ENCODE measurements at places on chromosomes 4 and X.
A peak's percentile ranks its signal among the peaks of the same experiment; 100 is the strongest.

GRCh38 chr4:119212964-119213606, 572 bp downstream of the USP53 start:
- ATAC-seq = peak; percentile 77
- H3K4me1 ChIP-seq = peaks cover 32% of the 10 kb centered on the region
- peak overlapping the region; percentile 94 for H3K27ac ChIP-seq
- H3K36me3 ChIP-seq = peaks cover 10% of the 10 kb centered on the region

- no peak overlapping the region for H3K4me3 ChIP-seq
- no peak overlapping the region for H3K27ac ChIP-seq
- H3K36me3 ChIP-seq = no peaks in the 10 kb centered on the region
- H3K27me3 ChIP-seq = no peaks in the 10 kb centered on the region
- no peaks in the 10 kb centered on the region for H3K4me1 ChIP-seq
- ATAC-seq = no peak
Observed at GRCh38 chr4:165906272-165906671, 33.2 kb downstream of the TLL1 start.

DNA sequence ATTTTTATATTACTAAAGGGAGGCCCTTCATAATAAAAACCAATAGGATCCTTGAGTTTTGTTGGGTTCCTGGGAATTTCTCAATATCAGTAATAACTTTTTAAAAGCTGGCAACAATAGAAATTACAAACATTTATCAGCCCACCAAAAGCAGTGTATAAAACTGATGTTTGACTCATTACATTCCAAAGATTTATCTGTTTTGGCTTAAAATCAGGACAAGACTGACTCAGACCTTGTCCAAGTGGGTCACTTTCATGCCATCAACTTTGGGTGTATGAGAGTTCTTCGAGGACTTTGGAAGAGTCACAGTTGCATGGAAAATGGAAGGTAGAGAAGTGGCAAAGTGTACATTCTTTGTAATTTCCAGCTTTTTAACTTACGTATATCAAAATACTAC, 102.8 kb downstream of the FRMPD4 start:
- H3K27me3 ChIP-seq = no peaks in the 10 kb centered on the region
- H3K36me3 ChIP-seq = no peaks in the 10 kb centered on the region
- no peaks in the 10 kb centered on the region for H3K4me1 ChIP-seq
- no peak overlapping the region for H3K27ac ChIP-seq
- H3K4me3 ChIP-seq = no peak overlapping the region

GRCh38 chr4:154928640-154929257, 147.7 kb downstream of the RBM46 start:
- no peaks in the 10 kb centered on the region for H3K27me3 ChIP-seq
- no peak overlapping the region for H3K4me3 ChIP-seq
- no peak for ATAC-seq
- no peaks in the 10 kb centered on the region for H3K4me1 ChIP-seq
- H3K36me3 ChIP-seq = no peaks in the 10 kb centered on the region

DNA sequence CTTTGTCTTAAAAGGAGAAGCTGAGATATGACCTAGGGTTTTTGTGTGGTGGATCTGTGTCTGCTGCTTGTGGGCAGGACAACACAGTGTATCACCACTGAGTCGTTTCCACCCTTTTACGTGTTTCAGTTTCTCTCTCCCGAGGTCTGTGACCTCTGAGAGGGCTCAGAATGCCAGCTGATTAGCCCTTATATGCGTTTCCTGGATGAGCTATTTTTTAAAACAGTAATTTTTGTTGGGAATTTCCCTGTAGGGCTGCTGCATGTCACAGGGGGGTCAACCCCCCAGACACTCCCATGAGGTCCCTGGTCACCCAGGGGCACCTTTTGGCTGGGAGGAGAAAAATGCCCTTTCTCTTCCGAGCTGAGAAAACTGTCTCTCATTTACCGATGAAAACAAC, 170.4 kb upstream of the CASK start:
- ATAC-seq = peak; percentile 66
- peak overlapping the region; percentile 59 for H3K4me3 ChIP-seq
- H3K36me3 ChIP-seq = no peaks in the 10 kb centered on the region
- peaks cover 10% of the 10 kb centered on the region for H3K4me1 ChIP-seq

DNA sequence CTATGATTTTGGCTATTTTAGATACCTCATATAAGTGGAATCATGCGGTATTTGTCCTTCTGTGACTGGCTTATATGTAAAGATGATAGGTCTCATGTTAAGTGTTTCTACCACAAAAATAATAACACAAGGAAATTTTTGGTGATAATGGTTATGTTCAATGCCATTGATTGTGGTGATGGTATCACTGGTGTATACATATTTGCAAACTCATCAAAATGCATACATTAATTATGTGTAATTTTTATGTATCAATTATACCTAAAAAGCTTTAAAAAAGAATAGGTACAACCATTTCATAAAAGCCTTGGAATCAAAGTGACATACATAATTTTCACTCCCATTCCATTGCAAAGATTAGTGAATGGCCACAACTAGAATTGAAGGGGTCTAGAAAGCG, 178.3 kb upstream of the FMR1 start:
- H3K4me1 ChIP-seq = no peaks in the 10 kb centered on the region
- no peaks in the 10 kb centered on the region for H3K36me3 ChIP-seq
- no peak overlapping the region for H3K27ac ChIP-seq
- ATAC-seq = no peak
- H3K27me3 ChIP-seq = no peaks in the 10 kb centered on the region
- no peak overlapping the region for H3K4me3 ChIP-seq

DNA sequence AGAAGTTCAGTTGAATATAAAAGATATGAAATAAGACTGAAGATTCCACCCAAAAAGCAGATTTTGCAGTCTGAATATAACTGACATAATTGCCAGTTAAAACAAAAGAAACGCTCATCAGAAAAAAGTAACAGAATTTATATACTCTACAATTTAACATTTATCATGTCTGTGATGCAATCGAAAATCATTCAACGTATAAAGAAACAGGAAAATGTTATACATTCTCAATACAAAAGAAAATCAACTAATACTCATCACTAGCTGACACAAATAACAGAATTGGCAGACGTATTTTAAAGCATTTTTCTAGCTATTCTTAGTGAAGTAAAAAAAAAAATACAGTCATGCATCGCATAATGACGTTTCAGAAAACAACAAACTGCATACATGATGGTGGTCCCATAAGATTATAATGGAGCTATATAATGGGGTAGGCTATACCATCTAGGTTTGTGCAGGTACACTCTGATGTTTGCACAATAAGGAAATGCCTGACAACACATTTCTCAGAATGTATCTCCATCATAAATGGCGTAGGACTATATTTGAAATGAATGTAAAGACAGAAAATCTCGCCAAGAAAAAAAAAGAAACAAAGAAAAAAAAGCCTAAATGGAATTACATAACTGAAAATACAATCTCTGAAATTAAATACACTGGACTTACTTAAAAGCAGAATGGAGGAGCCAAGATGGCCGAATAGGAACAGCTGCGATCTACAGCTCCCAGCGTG, 34.3 kb downstream of the OR13H1 start:
- no peaks in the 10 kb centered on the region for H3K36me3 ChIP-seq
- H3K4me1 ChIP-seq = no peaks in the 10 kb centered on the region
- no peak for ATAC-seq
- H3K27me3 ChIP-seq = no peaks in the 10 kb centered on the region

DNA sequence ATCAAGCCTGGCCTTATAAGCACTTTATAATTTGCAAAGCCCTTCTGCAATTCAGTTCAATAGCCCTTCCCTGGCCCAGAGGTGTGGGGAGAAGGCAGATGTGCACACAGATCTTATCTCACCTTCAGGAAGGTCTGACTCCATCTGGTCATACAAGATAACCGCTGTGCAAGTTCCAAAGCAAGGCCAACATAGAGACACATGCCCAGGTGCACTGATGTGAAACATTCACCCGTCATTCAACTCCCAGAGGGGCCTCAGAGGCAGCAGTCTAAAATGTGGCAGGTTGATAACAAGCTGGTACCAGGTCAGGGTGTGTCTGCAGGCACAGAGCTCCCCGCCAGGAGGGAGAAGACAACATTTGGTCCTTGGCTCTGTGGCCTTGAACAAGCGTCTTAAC, 10.9 kb upstream of the WFS1 start:
- no peak overlapping the region for H3K27ac ChIP-seq
- H3K4me3 ChIP-seq = no peak overlapping the region
- no peaks in the 10 kb centered on the region for H3K36me3 ChIP-seq
- H3K4me1 ChIP-seq = peaks cover 25% of the 10 kb centered on the region
- H3K27me3 ChIP-seq = peaks cover 51% of the 10 kb centered on the region
- peak; percentile 10 for ATAC-seq

DNA sequence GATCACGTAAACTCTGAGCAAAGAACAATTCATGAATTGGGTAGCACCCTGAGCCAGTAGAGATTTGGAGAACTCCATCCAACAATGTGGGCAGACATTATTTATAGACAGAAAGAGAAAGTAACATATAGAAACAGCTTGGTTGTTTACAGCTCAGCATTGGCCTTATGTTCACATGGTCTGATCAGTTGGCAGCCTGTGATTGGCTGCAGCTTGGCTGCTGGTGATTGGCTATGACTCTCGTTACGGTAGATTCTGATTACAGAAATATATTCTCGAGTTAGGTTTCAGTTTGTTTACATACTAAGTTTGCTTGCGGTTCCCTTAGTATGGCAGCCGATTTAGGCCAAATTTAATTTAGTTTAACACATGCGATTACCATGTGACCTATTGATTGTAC, 663.4 kb downstream of the RAPGEF2 start:
- H3K4me3 ChIP-seq = no peak overlapping the region
- no peaks in the 10 kb centered on the region for H3K4me1 ChIP-seq
- no peaks in the 10 kb centered on the region for H3K27me3 ChIP-seq
- ATAC-seq = no peak

GRCh38 chr4:93828332-93828994, at the start of gene ATOH1:
Gene ATOH1 (plus strand): TSS chr4:93828753. CDS start chr4:93828927, 174 bp downstream.
- no peak for ATAC-seq
- H3K36me3 ChIP-seq = no peaks in the 10 kb centered on the region
- H3K27me3 ChIP-seq = peaks cover 85% of the 10 kb centered on the region
- H3K27ac ChIP-seq = no peak within 1 kb of the TSS
- H3K4me1 ChIP-seq = peaks cover 21% of the 10 kb centered on the region

DNA sequence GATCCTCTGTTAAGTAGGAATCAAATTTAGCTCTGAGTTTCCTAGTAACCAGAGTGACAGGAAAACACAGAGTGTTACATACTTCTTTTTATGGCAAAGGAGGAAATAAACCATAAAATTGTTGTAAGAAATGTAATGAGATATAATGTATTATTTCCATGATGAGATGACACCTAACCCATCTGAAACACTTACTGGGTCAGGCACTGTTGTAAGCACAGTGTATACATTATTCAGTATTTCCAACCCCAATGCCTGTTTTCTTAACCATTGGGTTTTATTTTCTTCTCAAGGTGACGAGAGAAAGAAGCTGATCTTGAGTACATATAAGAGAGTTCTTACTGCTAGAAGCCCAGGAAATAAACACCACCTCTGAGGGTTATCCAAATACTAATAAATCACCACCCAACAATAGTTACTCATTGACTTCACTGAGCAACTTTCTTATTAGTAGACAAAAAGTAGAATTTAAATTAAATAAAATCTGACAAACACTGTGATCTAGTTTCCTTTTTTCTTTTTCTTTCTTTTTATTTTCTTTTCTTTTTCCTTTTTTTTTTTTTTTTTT, 4.2 kb upstream of the ENAM start:
- H3K36me3 ChIP-seq = peaks cover under 1% of the 10 kb centered on the region
- H3K27me3 ChIP-seq = no peaks in the 10 kb centered on the region
- no peak overlapping the region for H3K27ac ChIP-seq
- H3K4me1 ChIP-seq = no peaks in the 10 kb centered on the region
- no peak for ATAC-seq
- no peak overlapping the region for H3K4me3 ChIP-seq

DNA sequence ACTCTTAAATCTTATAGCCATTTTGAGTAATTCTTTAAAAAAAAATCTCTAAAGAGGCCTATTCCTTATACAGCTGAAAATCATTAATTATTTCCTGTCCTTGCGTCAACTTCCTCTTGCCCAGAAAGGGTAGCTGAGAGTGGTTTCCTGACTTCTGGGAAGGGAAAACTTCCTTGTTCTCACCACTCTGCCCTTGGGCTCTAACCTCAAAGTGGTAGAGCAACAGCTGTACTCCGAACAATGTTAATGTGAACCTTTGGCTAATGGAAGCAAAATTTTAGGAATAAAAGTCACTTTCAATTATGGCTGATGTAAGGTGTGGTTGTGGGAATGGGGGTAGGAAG, 15.3 kb downstream of the KLHL2 start:
- no peaks in the 10 kb centered on the region for H3K27me3 ChIP-seq
- peaks cover 31% of the 10 kb centered on the region for H3K4me1 ChIP-seq
- no peak for ATAC-seq
- no peak overlapping the region for H3K27ac ChIP-seq
- no peak overlapping the region for H3K4me3 ChIP-seq
- H3K36me3 ChIP-seq = peaks cover 28% of the 10 kb centered on the region

DNA sequence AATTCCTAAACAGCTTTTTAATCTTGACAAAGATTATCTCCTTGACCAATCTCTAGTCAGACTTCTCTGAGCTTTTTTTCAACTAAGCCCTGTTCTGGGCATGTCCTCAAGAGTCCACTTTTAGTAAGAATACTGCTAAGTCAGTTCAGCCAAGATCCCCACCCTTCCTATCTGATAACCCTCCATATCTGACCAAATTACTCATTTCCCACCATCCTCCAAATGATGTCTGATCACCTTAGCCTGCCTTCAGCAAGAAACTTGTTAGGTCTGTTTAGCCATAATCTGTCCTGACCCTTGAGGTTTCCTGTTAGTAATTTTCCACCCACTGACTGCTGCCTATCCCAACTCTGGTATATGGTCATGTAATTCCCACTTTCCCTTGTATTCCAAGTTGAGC, 65.2 kb downstream of the FAM13A start:
- no peak overlapping the region for H3K4me3 ChIP-seq
- no peaks in the 10 kb centered on the region for H3K27me3 ChIP-seq
- H3K36me3 ChIP-seq = no peaks in the 10 kb centered on the region

GRCh38 chr4:108141213-108141950, 27.4 kb downstream of the LEF1 start:
- no peak overlapping the region for H3K4me3 ChIP-seq
- peaks cover 37% of the 10 kb centered on the region for H3K27me3 ChIP-seq
- ATAC-seq = no peak
